Heart left ventricle (tissue), 16 donors: ENCODE measurements at places on chromosomes 2 and 18. TPM values are rescaled to one million over a fixed set of nuclear protein-coding genes. Genes with fewer than 3 reads are reported as not detected.

The PDE6D gene
- 19.9 TPM for total RNA-seq

DNA sequence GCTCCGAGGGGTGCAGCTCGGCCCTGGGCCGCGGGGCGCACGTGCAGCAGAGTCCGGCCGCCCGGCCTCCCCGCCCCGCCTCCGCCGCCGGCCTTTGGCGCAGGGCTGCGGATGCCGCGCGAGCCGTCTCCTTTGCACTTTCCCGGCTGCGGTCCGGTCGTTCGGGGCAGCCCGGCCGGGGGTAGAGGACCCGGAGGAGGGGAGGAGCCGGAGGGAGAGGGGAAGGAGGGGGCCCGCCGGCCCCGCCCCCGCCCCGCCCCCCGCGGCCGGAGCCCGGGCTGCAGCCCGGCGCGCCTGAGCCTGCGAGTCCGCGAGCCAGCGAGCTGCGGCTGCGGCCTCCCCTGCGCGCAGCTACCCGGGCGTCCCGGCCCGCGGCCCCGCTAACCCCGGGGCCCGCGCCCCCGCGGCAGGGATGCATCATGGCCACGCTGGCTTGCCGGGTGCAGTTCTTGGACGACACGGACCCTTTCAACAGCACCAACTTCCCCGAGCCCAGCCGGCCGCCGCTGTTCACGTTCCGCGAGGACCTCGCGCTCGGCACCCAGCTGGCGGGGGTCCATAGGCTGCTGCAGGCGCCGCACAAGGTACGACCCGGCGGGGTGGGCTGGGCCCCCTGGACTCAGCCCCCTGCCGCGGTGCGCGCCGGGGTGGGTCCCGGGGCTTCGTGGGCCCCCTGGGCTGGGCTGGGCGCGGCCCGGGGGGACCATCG, at the start of gene FHOD3:
TSS of gene FHOD3 (plus strand) at position 297 of the 709 bp plus-strand sequence. CDS start at position 420, 123 bp downstream.
- DNase-seq = peak; percentile 81

The HOXD12 gene
- not detected for total RNA-seq

The CCNT2 gene
- 19.2 TPM for total RNA-seq

The OTOF gene
- not detected for total RNA-seq

DNA sequence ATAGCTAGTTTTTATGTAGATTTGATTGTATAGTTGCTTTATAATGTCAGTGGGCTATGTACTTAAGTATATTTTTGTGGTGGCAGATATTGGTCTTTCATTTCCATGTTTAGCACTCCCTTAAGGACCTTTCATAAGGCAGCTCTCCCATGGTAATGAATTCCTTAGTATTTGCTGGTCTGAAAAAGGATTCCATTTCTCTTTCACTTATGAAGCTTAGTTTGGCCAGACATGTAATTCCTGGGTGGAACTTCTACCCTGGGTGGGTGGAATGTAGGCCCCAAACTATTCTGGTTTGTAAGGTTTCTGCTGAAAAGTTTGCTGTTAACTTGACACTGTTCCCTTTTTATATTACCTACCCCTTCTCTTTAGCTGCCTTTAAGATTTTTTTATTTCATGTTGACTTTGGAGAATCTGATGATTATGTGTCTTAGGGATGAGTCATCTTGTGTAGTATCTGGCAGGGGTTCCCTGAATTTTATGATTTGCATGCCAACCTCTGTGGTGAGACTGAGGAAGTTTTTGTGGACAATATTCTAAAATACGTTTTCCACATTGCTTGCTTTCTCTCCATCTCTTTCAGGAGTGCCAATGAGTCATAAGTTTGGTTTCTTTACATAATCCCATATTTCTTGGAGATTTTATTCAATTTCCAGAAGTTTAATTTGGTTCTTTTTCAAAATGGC, 65.4 kb upstream of the VRK2 start:
- DNase-seq = no peak

The RESP18 gene
- not detected for total RNA-seq

DNA sequence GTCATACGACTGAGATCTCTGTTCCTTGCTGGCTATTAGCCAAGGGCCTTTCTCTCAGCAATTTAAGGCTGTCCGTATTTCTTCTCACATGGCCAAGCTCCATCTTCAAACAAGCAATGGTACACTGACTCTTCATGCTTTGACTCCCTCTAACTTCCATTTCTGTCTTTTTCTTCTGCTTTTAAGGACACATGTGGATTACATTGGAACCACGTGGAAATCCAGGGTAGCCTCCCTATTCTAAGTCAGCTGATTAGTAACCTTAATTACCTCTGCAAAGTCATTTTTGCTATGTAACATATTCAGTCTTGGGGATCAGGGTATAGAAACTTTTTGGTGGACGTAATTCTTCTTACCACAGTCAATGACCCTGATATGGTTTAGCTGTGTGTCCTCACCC, 41.5 kb upstream of the ZNF396 start:
- DNase-seq = no peak

The TMSB10 gene
- total RNA-seq = 404 TPM

The CYTIP gene
- total RNA-seq = 1.7 TPM

GRCh38 chr2:154449951-154450658, 248.4 kb upstream of the KCNJ3 start:
- DNase-seq = no peak

- no peak for DNase-seq
These were observed 58.0 kb downstream of the SLC40A1 start for GRCh38 chr2:189522435-189523151.

The RAB6D gene
- 0.15 TPM for total RNA-seq

The POTEJ gene
- not detected for total RNA-seq

GRCh38 chr2:44927985-44928482, 13.5 kb upstream of the SIX3 start:
- DNase-seq = no peak

The C2orf66 gene
- not detected for total RNA-seq

The HS1BP3 gene
- total RNA-seq = 16.5 TPM

- peak; percentile 78 for DNase-seq
These were observed 120.8 kb downstream of the GAREM1 start for GRCh38 chr18:32349728-32350395.

The OSBPL1A gene
- total RNA-seq = 49.7 TPM

GRCh38 chr2:120269816-120270215, 17.2 kb downstream of the RALB start:
- no peak for DNase-seq

The NAB1 gene
- total RNA-seq = 32.2 TPM

- no peak for DNase-seq
These were observed 26.5 kb downstream of the CALCRL start for GRCh38 chr2:187421519-187421918.

- DNase-seq = peak; percentile 69
These were observed 5.2 kb downstream of the CCL20 start for GRCh38 chr2:227818675-227819397.

DNA sequence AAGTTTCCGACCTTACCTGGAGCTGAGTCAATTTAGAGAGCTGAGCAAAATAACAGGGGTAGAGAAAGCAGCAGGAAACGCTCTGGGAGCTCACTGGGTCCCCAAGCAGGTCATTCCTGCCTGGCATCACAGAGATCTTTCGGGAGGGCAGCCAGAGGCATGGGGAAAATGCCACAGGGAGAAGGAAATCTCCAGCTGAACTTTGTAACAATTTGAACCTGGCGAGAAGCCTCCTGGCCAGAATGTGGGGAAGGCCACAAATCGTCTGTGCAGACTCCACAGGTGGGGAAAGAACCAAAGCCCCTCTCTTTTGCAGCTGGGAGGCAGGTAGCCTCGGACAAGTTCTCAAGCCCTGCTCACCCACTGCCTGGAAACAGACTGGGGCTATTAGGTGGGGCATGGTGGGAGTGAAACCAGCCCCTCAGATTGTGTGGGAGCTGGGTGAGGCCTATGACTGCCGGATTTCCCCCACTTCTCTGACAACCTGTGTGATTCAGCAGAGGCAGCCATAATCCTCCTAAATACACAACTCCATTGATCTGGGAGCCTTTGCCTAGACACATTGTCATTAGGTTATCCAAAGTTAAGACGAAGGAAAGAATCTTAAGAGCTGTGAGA, 53.9 kb downstream of the INO80D start:
- no peak for DNase-seq

DNA sequence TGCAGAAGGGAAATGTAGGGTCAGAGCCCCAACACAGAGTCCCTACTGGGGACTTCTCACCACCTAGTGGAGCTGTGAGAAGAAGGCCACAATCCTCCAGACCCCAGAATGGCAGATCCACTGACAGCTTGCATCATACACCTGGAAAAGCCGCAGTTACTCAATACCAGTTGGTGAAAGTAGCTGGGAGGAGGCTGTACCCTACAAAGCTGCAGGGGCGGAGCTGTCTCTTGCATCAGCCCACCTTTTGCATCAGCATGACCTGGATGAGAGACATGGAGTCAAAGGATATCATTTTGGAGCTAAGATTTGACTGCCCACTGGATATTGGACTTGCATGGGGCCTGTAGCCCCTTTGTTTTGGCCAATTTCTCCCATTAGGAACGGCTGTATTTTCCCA, 237.3 kb downstream of the CALCRL start:
- DNase-seq = no peak

DNA sequence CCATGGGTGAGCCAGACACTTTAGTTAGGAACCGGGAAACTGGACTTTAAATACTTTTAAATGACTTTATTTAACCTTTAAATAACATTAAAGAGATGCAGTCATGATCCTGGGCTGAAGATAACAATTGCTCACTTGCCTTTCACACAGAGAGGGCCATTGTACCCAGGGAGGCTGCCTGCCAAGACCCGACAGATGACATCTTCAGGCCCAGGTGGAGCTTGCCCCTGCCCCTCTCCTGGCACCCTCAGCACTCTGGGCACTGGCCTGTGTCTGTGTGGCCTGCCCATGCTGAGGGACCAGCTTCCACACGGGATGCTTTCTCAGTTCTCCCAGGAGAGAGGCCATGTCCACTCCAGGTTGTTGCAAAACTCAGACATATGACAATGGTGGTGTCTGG, 216.4 kb upstream of the MYT1L start:
- DNase-seq = no peak

GRCh38 chr2:240707043-240707756, 15.5 kb downstream of the AQP12A start:
- DNase-seq = no peak

The FRZB gene
- 0.69 TPM for total RNA-seq

DNA sequence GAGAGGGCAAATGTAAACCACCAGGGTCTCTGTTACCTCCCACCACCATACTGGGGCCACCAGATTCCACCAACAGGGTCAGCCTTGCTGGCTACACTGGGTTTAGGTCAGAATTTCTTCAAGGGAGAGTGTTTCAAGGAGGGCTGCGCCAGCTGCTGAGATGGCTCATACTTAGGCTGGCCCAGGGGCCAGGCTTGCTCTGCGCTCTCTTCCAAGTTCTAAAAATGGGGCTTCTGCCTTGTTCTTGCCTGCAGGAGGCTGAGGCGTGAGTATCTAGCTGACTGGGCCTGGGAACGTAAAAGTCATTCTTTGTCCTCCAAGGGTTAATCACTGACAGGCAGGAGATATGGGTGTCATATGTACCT, 28.1 kb downstream of the MRPL33 start:
- no peak for DNase-seq
